Activated naive CD4-positive, alpha-beta T cell (primary cell): ENCODE measurements at places on chromosomes 1 and 21.

DNA sequence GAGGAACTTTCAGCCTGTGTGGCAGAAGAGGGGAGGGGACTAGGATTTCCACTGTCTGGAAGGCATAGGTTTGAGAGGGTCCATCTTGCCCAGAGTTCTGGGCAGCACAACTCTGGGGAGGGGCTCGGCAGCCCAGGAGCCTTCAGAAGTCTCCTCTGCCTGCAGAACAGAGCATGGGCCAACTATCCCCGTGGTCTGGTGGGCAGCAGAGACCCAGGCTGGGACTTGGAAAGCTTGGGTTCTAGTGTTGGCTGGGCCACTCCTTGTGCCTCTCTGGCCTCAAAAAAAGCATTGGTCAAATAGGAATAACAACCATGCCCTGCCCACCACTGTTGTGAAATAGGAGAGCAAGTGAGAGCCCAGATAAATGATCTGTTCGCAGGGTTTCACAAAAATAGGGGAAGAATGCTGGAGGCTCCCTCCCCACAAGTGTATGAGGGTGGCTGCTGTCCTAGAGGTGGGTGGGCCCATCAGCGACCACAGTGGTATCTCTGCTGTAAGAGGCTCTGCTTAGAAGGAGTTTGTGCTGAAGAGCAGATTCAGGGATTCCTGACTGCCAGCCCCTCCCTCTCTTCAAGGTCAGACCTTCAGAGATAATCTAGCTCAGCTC, 8.9 kb downstream of the EPHA10 start:
- DNase-seq: no peak

GRCh38 chr21:17537299-17537698, 24.5 kb downstream of the CXADR start:
- DNase-seq: no peak

GRCh38 chr21:42237577-42237976, 18.6 kb downstream of the ABCG1 start:
- no peak for DNase-seq

- no peak for DNase-seq
Observed at GRCh38 chr1:111372336-111372965, 55.1 kb downstream of the OVGP1 start.

DNA sequence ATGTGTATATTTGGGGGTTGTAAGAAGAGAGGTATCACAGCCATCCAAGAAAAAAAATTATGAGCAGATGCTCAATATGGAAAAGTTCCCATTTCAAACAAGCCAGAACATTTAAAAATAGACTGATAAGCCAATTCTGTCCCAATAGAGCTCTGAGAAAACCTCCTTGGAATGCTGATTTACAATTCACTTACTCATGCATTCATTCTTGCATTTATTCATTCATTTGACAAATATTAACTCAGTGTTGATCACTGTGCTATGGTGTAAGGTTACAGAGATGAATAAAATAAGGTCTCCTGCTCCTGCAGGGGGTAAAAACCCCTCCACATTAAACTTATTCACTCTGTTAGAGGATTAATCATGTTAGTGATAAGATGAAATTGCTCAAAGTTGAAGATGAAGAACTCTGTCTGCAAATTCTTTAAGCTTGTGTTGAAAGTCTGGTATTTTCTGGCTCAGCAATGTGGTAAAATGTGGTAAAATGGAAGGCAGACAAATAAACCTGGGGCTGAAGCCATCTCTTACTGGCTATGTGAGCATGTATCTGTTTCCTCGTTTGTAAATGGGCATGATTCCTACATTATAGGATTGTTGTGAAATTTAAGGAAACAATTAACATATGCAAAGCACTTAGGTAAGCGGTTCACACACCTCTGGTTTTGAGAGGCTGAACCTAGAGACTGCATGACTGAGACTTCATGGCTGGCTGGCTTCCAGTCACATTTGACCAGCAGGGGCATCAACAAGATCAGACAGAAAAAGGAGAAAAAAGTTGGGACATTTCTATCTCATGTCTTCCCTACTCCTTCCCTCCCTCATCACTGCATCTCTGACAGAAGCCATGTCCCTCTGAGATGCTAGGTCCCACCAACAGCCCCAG, 45.0 kb upstream of the DAB1 start:
- DNase-seq: no peak

DNA sequence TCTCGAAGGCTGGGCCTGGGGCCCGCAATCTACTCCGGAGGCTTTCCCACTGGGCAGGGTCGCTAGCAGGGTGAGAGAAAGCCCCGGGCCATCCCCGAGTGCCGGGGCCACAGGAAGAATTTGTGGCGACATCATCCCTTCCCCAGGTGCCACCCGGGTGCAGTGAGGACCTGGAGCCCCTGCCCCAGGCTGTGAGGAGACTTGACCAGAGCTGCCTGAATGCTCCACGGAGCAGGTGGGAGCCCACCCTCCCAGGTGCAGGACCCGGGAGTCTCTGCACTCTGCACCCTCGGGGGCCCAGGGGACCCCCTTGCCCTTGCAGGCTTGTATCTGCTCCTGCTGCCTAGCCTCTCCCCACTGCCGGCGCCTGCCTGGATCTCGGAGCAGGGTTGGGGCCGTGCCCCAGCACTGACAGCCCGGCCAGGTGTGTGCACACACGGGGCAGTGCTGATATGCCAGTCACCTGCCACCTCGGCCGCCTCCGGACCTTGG, 67.5 kb upstream of the RGS7 start:
- DNase-seq: no peak

GRCh38 chr1:182215764-182216163, 154.3 kb upstream of the ZNF648 start:
- no peak for DNase-seq

DNA sequence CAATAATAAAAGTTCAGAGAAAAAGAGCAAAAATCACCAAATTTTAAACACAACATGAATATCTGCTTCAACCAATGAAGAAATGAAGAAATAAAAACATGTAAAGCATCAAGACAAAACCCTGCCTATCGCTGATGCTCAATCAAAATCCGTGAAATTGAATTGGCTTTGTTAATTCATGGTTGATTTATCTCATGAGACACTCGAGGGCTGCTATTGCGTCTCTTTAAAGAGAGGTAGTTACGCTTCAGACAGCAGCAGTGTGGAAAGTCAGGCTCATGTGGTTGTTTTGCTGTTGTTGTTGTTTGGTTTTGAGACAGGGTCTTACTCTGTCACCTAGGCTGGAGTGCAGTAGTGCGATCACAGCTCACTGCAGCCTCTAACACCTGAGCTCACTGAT, 65.5 kb upstream of the RGS7 start:
- no peak for DNase-seq

- no peak for DNase-seq
Observed at GRCh38 chr1:24027838-24028468, 47.8 kb upstream of the SRSF10 start.

DNA sequence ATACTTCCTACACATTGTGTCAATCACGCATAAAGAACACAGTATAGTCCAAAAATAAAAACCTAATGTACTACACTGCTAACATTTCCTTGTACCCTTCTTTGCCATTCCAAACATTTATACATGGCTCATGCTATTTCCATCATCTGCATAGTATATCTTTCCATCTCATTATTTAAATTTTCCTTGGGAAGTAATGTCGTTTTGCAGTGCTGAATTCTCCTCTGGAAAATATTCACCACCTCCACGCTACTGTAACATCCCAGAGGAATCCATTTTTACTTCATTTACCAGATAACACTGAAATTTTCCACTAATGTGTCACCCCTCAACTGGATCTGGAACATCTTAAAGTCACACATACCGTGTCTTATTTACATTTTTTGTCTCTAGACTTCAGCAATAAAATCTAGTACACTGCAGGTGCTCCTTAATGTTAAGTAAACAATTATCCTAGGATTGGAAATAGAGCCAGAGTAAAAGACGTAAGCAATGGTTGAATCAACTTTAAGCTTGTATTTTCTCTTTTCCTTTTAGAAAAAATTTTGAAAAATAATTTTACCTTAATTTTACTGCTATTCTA, 881.0 kb downstream of the AMY1C start:
- no peak for DNase-seq

DNA sequence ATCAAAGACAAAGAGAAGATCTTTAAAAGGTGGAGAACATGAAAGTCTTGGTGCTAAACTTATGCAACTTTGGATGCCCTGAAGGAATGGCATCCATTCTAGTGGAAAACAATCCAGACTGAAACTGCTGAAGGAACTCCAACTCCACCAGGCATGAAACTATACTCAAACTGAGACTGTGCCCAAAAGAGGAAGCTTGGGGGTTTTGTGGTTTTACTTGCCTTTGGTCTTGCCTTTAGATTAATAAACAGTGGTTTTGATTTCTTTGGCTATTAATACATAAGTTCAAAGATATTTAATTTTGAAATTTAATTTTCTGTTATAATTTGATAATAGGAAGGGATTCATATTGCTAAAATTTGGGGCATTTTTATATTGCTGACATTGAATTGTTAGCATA, 17.4 kb upstream of the SLC30A10 start:
- DNase-seq: no peak

- no peak for DNase-seq
Observed at GRCh38 chr21:33375101-33375644, 28.0 kb upstream of the IFNGR2 start.

- DNase-seq: no peak
Observed at GRCh38 chr1:94490556-94490955, 51.0 kb downstream of the F3 start.

GRCh38 chr1:8073112-8073855, 47.2 kb upstream of the ERRFI1 start:
- DNase-seq: no peak

GRCh38 chr1:74641161-74641560, 32.4 kb downstream of the ERICH3 start:
- DNase-seq: no peak

GRCh38 chr1:119554183-119554582, 47.2 kb downstream of the HSD3B1 start:
- no peak for DNase-seq

GRCh38 chr1:53804791-53805505, 33.1 kb downstream of the NDC1 start:
- DNase-seq: no peak
